ENCODE measurements at places on chromosomes 16 and 17.

DNA sequence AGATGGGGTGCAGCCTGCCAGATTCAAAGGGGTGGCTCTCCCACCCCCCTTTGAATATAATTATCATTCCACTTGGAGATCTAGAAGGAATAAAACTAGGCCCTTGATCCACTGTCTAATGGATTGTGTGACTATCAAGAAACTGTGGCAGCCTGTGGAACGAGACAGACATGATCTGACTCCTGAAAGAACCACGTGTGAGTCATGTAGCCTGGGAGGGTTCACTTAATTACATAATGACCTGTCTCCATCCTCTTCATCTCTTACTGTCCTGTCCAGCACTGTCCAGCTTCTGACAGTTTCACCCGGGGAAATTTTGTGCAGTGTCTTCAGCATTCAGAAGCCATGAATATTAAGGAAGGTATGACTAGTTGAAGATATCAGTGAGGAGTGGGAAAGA is 43.3 kb upstream of the CDH13 start:
- no peak for DNase-seq

- no peak for DNase-seq
These were observed 163.2 kb upstream of the RPL38 start for GRCh38 chr17:74040291-74040690.

- peak; percentile 4 for DNase-seq
These were observed 10.0 kb upstream of the CD300LD start for GRCh38 chr17:74601944-74602572.

DNA sequence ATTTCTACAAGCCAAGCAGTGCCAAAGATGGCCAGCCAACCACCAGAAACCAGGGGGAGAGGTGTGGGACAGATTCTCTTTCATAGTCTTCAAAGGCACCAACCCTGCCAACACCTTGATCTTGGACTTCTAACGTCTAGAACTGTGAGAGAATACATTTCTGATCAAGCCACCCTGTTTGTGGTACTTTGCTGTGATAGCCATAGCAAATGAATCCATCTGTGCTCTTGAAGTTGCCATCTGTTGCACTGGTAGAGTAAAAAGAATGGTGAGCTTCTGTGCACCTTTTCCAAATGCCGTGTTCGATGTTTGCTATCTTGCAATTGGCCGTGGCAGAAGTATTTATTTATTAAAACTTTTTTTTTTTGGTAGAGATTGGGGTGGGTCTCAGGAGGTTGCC is 16.7 kb upstream of the ADGRG1 start:
- DNase-seq, result no peak

- DNase-seq, result no peak
These were observed 4.7 kb upstream of the WDR24 start for GRCh38 chr16:694863-695354.

DNA sequence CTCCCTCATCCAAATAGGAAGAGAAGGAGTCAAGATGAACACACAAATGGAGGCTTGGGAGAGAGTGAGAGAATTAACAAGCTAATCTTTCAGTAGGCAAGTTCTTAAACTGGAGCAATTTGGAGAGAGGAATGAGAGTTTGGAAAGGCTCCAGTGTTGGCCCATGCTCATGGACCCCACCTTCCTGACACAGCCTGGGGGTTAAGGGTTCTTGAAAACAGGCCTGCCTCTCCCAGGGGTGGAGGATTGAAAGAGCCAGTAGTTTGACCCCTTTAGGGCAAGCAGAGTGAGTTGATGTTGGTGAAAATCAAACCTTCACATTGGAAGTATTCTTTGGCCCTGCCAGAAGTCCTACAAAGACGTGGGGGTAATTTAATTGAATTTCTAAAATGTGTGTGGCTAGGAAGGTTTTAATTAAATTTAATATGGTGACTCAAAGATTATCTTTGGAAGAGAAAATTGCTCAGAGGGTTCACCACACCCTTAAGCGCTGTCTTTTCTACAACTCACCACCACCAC is 5.8 kb downstream of the HOXB3 start:
- DNase-seq, result no peak
